Cerebellar nuclear complex (tissue), 1 donor: ENCODE measurements at places on chromosomes 4 and X.

DNA sequence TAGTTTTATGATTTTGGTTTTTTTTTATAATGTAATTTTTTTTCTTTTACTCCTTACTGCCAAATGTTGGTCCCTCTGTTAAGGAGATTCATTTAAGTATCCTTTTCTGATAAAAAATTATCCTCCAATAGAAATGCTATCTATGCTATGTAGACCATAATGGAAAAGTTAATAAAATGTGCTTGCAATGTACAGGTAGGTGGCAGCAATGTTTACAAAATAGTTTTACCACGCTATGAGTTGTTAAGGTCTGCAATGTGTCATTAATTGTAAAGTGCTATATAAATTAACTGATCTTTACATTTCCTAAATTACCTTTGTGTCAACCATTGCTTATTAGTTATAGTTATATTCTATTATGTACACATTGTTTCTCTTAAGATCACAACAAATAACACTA is 3.8 kb upstream of the CENPC start:
- no peak for DNase-seq

DNA sequence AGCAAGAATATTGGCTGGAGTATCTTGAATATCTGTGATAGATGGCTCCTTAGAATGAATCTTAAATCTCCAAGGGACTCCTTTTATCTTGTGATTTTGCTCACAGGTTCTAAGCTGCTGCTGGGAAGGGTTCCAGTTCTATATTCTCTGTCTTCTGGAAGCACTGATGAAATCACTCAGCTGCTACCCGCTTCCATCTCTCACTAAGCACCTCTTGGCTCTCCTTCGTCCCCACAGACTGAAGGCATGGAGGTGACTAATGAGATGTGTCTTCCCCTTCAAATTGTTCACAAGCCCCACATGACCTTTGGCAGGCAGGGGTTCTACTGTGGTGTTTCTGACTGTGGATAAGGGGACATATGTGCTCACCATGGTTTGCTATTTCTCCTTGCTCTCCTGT is 75.9 kb downstream of the C4orf51 start:
- no peak for DNase-seq

DNA sequence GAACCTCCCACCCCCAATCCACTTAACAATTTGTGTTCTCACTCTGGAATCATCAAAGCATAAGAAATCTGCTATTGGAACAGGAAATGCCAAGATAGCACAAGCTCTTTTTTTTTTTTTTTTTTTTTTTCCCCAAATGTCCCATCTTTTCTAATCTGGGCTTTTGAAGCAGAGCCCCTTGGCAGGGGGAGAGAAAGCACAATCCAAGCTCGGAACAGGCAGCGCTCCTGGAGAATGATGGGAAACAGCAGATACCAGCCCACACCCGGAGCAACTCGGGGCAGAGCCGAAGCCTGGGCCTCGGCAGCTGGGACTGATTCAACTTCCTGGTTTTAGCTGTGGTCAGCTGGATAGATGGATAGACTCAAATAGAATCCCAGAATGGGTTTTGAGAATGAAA is 235.1 kb downstream of the QDPR start:
- DNase-seq, result no peak

- no peak for DNase-seq
Observed at GRCh38 chr4:157128395-157128794, 52.4 kb downstream of the GLRB start.

DNA sequence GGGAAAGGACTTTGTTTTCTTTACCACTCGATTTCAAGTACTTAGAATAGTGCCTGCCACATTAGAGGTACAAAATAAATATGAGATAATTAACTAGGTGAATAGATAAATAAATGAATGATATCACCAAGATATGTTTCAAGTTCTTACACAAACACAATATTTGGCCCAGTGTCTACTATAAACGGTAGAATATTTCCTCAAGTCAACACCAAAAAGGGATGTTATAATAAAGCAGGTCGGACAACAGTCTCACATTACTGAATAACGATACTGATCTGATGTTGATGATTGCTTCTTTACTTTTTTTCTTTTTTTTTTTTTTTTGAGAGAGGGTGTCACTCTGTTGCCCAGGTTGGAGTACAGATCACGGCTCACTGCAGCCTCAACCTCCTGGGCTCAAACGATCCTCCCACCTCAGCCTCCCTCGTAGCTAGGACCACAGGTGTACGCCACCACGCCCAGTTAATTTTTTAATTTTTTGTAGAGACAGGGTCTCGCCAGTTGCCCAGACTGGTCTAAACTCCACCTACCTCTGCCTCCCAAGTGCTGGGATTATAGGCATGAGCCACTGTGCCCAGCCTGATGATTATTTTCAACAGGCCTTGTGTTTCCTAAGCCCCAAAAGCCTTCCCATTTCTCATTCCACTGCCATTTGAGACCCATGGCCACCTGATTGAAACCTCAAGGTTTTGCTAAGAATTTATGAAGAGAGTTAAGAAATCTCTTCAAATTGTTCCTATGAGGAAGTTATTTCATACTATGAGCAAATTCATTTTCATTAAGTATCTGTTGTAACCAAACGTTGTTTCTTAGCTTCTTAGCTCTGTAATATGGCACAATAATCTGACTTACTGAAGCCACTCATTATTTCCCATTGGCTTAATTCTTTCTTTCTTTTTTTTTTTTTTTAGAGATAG is 2.3 kb downstream of the MANBA start:
- DNase-seq, result no peak
